ENCODE measurements at places on chromosomes 16 and 17. TPM values are rescaled to one million over a fixed set of nuclear protein-coding genes. Genes with fewer than 3 reads are reported as not detected.

GAS7 gene
- polyA plus RNA-seq: 16.9 TPM

NPW gene
- polyA plus RNA-seq: 3.8 TPM

FOXL1 gene
- polyA plus RNA-seq: 13.9 TPM

CCL16 gene
- 0.20 TPM for polyA plus RNA-seq

IL21R gene
- polyA plus RNA-seq: 0.30 TPM

ZNF764 gene
- polyA plus RNA-seq: 11.8 TPM

WFIKKN1 gene
- polyA plus RNA-seq: 1.5 TPM

IL34 gene
- 0.62 TPM for polyA plus RNA-seq

TBC1D3K gene
- polyA plus RNA-seq: 1.1 TPM

AOC3 gene
- 4.9 TPM for polyA plus RNA-seq

NPIPB2 gene
- polyA plus RNA-seq: 13.6 TPM

ABCC3 gene
- polyA plus RNA-seq: 11.8 TPM

ADAP2 gene
- polyA plus RNA-seq: 3.4 TPM

- no peak for DNase-seq
These were observed 11.5 kb downstream of the COX10 start for GRCh38 chr17:14080847-14081251.

GRCh38 chr16:73390936-73391335, 343.0 kb upstream of the ZFHX3 start:
- no peak for DNase-seq

GRCh38 chr16:27618606-27619327, 68.8 kb downstream of the KATNIP start:
- DNase-seq: no peak

GRCh38 chr16:55495616-55496289, 13.1 kb upstream of the LPCAT2 start:
- DNase-seq: no peak

DNA sequence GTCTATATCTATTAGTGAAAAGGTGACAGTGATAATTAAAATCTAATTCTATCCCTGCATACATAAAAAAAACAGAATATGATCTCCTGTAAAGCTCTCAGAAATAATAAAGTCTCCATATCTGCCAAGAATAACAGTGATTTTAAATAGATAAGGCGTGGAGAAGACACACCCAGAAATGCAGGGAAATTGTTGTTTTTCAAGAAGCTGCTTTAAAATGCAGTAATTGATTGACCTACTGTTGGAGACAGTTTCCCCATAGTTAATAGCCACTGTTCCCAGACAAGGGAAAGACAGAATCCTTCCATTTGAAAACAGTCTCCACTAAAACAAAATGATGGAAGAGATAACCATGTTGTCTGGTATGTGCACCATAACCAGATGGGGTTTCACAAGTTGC, 571.5 kb upstream of the CDH5 start:
- no peak for DNase-seq

DNA sequence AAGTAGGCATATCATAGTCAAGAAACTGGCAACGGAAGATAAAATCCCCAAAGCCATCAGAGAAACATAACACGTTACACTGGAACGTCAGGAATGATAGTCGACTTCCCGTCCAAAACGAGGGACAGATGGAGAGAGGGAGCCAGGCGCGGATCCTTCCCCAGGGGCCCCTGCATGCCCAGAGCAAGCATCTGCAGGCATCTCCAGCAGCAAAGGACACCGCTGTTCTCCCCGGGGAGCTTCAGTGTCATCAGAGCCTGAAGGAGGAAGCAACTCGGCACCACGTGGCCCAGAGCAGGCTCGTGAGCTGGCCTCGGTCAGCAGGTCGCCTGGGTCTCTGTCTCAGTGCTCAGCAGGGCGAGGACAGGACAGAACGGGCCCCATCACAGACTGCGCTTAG, 50.1 kb downstream of the LMF1 start:
- no peak for DNase-seq

GRCh38 chr17:81295676-81296381, 722 bp upstream of the SLC38A10 start:
- DNase-seq: no peak

GRCh38 chr17:56629531-56630075, 36.1 kb downstream of the NOG start:
- no peak for DNase-seq

- DNase-seq: no peak
These were observed 45.8 kb downstream of the STAT3 start for GRCh38 chr17:42342242-42343008.

GRCh38 chr17:74224959-74225725, 11.8 kb downstream of the TTYH2 start:
- DNase-seq: no peak

GRCh38 chr16:60432472-60432871, 1603.8 kb downstream of the CDH8 start:
- DNase-seq: no peak

GRCh38 chr16:71775949-71776348, 32.7 kb downstream of the AP1G1 start:
- no peak for DNase-seq

GRCh38 chr17:27778183-27778582, 22.1 kb downstream of the NOS2 start:
- DNase-seq: no peak

- DNase-seq: no peak
These were observed 5.4 kb upstream of the KRT12 start for GRCh38 chr17:40872416-40872815.

DNA sequence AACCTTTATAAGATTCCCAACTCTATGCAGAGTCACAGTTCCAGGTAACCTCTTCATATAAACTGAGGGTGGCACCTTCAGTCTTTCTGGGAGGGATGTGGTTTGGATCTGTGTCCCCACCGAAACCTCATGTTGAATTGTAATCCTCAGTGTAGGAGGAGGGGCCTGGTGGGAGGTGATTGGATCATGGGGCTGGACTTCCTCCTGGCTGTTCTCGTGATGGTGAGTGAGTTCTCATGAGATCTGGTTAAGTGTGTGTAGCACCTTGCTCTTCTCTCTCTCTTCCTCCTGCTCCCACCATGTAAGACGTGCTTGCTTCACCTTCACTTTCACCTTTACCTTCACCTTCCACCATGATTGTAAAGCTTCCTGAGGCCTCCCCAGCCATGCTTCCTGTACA, 30.5 kb downstream of the HS3ST2 start:
- DNase-seq: no peak
